ENCODE measurements at places on chromosomes 12 and 14. TPM values are rescaled to one million over a fixed set of nuclear protein-coding genes. Genes with fewer than 3 reads are reported as not detected.

GRCh38 chr14:100401031-100401692, 78.0 kb downstream of the SLC25A47 start:
- no peak for DNase-seq

- no peak for DNase-seq
These were observed 364.1 kb downstream of the PCNX1 start for GRCh38 chr14:71271166-71271945.

The COL2A1 gene
- 0.13 TPM for total RNA-seq

GRCh38 chr14:21385188-21385904, 1.5 kb upstream of the SUPT16H start:
- DNase-seq = no peak

DNA sequence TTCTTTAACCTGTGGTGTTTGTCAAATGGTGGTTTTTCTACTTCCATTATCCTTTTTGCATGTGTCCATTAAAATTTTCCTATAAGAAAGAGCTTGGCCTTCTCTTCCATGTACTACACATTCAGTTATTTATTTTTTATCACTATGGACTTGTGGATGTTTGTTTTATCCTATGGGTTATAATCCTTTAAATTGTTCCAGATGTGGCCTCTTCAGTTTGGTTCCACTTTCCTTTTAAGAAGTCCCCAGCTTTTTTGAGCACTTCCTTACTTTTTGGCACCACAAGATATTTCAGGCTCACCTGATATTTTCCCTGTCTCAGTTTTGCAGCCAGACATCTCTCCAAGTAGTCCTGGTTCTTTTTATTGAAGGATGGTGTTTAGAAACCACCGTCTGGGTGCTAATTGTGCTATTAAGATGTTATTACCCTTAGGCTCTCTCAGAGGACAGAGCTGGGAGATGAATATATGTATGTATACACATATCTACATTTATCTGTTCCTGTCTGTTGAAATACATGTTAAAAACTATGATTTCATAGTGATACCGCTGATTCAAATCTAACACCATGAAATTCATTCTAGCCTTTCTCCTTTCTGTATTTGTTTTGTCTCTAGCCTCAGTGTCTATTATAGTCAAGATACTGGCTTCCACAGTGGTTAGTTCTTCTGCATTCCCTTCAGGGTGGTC, 408.5 kb upstream of the RGS6 start:
- no peak for DNase-seq

- no peak for DNase-seq
These were observed 875 bp downstream of the MFAP5 start for GRCh38 chr12:8661751-8662150.

- DNase-seq = no peak
These were observed 10.7 kb downstream of the DYRK2 start for GRCh38 chr12:67659292-67659691.

DNA sequence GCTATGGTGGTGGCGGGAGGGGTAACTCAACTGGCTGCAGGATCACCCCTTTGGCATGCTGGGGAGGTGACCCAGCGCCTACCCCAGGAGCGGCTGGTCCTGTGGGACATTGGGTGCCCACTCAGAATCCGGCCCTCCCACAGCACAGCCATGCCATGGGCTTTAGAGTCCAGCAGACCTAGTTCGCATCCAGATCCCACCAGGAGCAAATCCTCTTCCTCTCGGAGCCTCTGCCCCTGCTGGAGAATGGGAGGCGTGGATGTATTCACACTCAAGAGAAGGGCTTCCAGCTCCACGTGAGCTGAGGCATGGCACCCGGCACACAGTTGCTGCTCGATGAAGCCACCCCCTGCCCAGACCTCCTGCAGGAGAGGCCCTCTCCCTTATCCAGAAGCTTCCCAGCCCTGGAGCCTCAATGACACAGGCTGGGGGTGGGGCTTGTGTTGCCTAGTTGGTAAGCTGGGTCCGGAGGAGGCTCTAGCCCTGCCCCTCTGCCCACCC, 17.7 kb downstream of the FAM222A start:
- peak; percentile 56 for DNase-seq

The SLC17A8 gene
- not detected for total RNA-seq

DNA sequence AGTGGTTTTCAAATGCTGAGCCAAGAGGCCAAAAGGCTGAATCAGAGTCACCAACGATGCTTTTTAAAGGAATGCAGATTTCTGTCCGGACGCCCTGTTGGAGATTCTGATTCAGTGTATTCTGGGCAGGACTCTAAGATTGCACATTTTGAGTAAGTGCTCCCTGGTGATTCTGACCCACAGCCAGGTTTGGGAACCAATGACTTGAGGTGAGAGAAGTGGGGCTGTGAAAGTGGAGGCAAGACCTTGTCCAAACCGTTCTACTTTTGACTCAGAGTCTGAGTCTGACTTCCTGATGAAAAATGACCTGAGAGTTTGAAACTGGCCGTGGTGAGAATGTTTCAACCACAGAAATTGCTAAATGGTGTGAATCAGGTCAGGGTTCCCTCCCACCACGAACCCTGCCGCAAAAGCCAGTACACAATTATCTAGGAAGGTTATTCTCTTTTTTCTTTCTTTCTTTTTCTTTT, 90.2 kb downstream of the NTN4 start:
- no peak for DNase-seq

The CFAP73 gene
- not detected for total RNA-seq

DNA sequence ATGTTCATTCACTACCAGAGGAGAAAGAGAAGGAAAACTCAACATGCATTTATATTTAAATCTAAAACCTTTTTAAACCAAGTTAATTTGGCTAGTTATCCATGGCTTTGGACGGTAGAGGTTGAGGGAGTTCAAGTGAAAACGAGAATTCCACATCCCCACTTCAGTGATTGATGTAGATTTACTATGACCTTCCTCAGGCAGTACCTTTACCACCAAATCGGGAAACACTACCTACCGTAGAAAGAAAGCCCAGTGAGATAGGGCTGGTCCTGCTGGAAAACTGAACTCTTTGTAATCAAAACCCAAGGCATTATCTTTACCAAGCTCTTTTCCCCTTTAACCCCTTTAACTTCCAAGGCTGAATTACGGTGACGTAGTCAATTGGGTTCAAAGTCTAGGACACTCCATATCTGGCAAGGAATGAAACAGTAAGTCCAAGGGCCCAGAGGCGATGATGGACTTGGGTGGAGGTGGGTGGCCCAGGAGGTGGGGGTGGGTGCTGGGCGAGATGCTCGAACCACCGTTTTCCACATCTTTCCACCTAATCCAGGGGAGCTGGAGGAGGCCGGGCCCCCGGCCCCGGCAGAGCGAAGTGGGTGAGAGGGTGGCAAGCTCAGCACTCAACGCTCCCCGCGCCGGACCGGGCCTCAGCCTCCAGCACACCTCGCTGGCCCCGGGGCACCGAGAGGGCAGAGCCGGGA, 618 bp downstream of the SEC23A start:
- DNase-seq = no peak

- no peak for DNase-seq
These were observed 10.1 kb downstream of the TMEM179 start for GRCh38 chr14:104594310-104595046.

The DHRS4 gene
- 26.0 TPM for total RNA-seq
